ENCODE measurements at places on chromosomes 1 and 21.
A peak's percentile ranks its signal among the peaks of the same experiment; 100 is the strongest.

- no peaks in the 10 kb centered on the region for H3K27me3 ChIP-seq
- H3K36me3 ChIP-seq: peaks cover 13% of the 10 kb centered on the region
- H3K4me3 ChIP-seq: no peak overlapping the region
- no peaks in the 10 kb centered on the region for H3K4me1 ChIP-seq
These were observed 48.1 kb downstream of the CAMSAP2 start for GRCh38 chr1:200786788-200787187.

GRCh38 chr1:53728702-53729455 lies 10.1 kb downstream of the GLIS1 start:
- no peaks in the 10 kb centered on the region for H3K36me3 ChIP-seq
- H3K4me3 ChIP-seq: no peak overlapping the region
- no peaks in the 10 kb centered on the region for H3K27me3 ChIP-seq
- H3K4me1 ChIP-seq: no peaks in the 10 kb centered on the region
- DNase-seq: no peak

DNA sequence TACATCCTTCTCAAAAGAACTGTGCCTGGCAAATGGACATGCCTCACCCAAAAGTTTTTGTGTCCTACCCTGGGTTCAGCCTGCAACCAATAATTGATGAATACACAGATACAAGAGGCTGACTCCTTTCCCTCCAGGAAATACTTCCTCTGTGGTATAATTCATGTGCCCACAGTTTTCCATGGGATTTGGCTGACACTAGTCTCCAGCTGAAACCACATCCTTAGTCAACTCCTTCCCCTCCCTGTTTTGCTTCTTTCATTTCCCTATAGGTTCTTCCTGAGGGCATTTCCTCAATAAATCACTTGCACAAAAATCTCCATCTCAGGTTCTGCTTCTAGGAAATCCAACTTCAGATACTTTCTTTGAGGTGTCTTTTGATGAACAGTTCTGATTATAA lies 436.6 kb upstream of the C1orf87 start:
- H3K27ac ChIP-seq: no peak overlapping the region
- H3K27me3 ChIP-seq: no peaks in the 10 kb centered on the region
- no peak for DNase-seq

DNA sequence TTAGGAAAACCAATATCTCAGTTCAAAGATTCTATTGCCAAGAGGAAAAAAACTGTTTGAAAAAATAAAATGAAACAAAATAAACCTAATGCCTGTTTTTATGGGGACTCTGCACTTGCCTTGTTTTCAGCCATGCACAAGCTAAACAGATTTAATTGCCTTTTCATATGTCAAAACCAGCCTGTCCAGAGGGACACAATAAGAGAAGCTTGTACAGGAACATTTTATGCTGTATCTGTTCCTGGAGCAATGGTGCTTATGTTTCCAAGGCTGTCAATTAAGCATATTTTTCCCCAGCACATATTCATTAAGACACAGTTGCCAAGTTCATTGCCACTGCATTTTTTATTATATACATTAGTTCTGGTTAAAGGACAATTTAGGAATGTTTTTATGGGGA lies 470.9 kb downstream of the LRRIQ3 start:
- H3K4me3 ChIP-seq: no peak overlapping the region
- no peaks in the 10 kb centered on the region for H3K4me1 ChIP-seq
- H3K27me3 ChIP-seq: no peaks in the 10 kb centered on the region
- H3K27ac ChIP-seq: no peak overlapping the region

- no peaks in the 10 kb centered on the region for H3K36me3 ChIP-seq
- peak overlapping the region; percentile 56 for H3K27ac ChIP-seq
- no peak for DNase-seq
- H3K4me3 ChIP-seq: peak overlapping the region; percentile 59
- H3K27me3 ChIP-seq: peaks cover 30% of the 10 kb centered on the region
These were observed 88.4 kb downstream of the PRKAB2 start for GRCh38 chr1:147083919-147084272.

DNA sequence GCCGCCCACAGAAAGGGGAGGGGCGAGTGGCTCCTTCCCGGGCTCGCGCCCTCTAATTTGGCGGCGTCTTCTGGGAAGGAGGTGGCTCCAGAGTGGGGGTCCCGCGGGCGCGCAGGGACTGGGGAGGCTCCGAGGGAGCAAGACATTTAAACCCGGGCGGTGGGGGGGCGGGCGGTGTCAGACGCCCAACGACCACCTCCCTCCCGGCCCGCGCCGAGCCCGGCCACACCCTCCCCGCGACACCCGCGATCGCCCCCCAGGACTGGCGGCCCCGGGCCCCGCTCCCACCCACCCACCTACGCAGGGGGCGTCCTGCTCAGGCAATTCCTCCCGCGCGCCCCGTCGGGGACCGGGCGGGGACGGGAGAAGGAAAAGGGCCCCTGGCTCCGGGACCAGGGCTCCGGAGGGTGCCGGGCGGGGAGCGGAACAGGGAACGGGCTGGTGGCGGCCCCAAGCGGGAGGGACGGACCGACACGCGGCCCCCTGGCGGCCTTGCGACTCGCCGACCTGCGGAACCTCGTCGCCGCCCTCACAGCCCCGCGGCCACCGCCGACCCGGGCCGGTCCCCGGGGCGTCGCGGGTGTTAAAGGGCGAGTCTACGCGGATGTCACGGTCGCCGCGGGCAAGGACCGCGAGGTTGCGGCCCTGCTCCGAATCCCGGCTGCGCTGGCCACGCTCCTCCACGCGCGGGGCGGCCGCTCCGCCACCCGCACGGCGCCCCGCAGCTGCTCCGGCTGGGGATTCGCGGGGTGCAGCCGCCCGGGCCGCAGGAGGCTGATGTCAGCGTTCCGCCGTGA lies 94.0 kb upstream of the FMN2 start:
- H3K27me3 ChIP-seq: peaks cover 43% of the 10 kb centered on the region
- no peaks in the 10 kb centered on the region for H3K36me3 ChIP-seq
- no peak overlapping the region for H3K27ac ChIP-seq
- no peak for DNase-seq
- H3K4me3 ChIP-seq: no peak overlapping the region
- H3K4me1 ChIP-seq: peaks cover 8% of the 10 kb centered on the region

- DNase-seq: no peak
- H3K4me1 ChIP-seq: peaks cover 2% of the 10 kb centered on the region
- H3K27ac ChIP-seq: no peak overlapping the region
- no peaks in the 10 kb centered on the region for H3K36me3 ChIP-seq
These were observed 8.4 kb downstream of the EXTL1 start for GRCh38 chr1:26029864-26030481.

DNA sequence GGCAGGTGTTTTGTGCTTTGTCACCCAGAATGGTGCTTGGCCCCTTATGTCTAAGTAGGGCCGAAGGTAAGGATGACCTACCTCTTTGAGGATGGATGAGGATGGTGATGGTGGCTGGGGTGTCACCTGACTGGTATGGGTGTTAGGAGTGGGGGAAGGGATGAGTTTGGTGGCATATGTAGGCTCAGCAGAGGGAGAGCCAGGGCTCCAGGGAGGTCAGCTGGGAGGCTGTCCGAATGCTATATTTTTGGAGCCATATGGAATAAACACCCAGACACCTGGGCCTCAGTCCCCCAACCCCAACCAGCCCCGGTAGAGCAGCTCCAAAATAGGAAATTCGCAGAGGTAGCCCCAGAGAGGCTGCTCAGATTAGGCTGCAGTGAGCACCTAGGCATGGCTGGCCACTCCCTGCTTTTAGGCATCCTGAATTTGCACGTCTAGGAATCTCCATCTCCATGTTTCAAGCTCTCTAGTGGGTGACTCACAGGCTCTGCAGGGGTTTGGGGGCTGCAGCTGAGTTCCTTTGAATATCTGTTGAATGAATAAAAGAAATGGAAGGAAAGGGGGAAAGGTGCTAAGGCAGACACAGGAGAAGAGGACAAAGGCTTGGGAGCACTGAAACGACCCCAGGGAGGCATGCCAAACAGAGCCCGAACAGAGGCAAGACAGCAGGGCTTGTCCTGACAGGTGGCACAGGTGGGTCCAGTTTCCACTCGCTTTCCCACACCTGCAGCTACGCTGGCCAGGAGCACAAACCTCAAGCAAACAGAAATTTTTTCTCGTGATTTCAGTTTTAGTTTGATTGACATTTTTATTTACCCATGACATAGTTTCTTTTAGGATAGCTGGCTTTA lies 135.3 kb upstream of the EDN2 start:
- no peaks in the 10 kb centered on the region for H3K27me3 ChIP-seq
- no peak overlapping the region for H3K27ac ChIP-seq
- DNase-seq: peak; percentile 15
- H3K36me3 ChIP-seq: no peaks in the 10 kb centered on the region
- H3K4me3 ChIP-seq: no peak overlapping the region

GRCh38 chr1:61043010-61043820 lies 39.1 kb upstream of the NFIA start:
- no peaks in the 10 kb centered on the region for H3K27me3 ChIP-seq
- peak overlapping the region; percentile 55 for H3K4me3 ChIP-seq
- DNase-seq: peak; percentile 93
- no peaks in the 10 kb centered on the region for H3K36me3 ChIP-seq
- H3K27ac ChIP-seq: peak overlapping the region; percentile 81
- H3K4me1 ChIP-seq: no peaks in the 10 kb centered on the region

GRCh38 chr1:42737257-42737656 lies 2.8 kb downstream of the CLDN19 start:
- DNase-seq: no peak
- H3K4me3 ChIP-seq: no peak overlapping the region
- no peaks in the 10 kb centered on the region for H3K36me3 ChIP-seq
- no peaks in the 10 kb centered on the region for H3K4me1 ChIP-seq
- no peak overlapping the region for H3K27ac ChIP-seq

DNA sequence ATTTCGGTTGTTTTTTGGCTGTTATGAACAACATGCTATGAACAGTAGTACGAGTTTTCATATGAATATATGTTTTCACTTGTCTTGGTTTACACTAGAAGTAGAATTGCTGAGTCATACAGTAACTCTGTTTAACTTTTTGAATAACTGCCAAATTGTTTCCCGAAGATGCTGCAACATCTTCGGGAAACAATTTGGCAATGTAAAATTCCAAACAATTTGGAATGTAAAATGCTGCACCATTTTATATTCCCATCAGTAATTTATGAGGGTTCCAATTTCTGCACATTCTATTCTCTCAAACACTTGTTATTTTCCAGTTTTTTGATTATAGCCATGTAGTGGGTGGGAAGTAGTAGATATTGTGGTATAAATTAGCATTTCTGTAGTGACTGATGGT lies 11.6 kb downstream of the PCBP3 start:
- no peaks in the 10 kb centered on the region for H3K36me3 ChIP-seq
- peaks cover 24% of the 10 kb centered on the region for H3K27me3 ChIP-seq
- no peaks in the 10 kb centered on the region for H3K4me1 ChIP-seq
- no peak overlapping the region for H3K4me3 ChIP-seq
- no peak overlapping the region for H3K27ac ChIP-seq

- H3K4me1 ChIP-seq: no peaks in the 10 kb centered on the region
- no peaks in the 10 kb centered on the region for H3K36me3 ChIP-seq
- H3K4me3 ChIP-seq: no peak overlapping the region
These were observed 80.9 kb downstream of the PCBP3 start for GRCh38 chr21:45724345-45724961.

DNA sequence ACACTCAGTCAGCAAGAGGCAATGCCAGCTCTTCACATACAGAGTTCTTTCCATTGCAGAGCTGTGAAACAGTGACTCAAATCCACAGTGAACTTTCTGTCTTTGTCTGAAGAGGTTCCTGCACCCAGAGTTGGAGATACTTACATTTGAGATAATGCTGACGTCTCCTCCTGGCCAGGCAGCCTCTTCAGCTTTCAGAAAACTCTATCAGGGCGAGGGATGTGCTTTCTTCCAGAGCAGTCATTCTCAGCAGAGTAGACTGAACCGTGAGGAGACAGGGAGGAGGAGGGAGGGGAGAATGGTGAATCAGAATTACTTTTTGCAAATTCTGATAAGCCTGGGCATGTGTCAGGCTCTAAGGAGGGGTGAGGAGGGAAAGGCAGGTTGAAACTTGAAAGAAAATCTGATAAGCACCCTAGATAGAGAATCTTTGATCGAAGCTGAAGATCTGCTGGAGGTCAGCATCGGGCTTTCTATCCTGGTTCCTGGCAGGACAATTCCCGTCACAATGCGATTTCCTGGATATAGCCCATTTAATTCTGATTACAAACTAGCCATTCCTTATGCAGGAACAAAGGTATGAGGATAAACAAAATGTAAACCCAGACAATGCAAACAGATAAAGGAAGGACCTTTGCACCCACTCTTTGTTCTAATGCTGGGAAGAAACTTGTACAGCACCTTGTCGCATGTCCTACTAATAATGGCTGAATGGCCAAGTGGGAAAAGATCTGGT lies 18.9 kb upstream of the NID1 start:
- H3K4me3 ChIP-seq: no peak overlapping the region
- H3K36me3 ChIP-seq: no peaks in the 10 kb centered on the region
- no peaks in the 10 kb centered on the region for H3K4me1 ChIP-seq
- H3K27ac ChIP-seq: no peak overlapping the region
- no peaks in the 10 kb centered on the region for H3K27me3 ChIP-seq

DNA sequence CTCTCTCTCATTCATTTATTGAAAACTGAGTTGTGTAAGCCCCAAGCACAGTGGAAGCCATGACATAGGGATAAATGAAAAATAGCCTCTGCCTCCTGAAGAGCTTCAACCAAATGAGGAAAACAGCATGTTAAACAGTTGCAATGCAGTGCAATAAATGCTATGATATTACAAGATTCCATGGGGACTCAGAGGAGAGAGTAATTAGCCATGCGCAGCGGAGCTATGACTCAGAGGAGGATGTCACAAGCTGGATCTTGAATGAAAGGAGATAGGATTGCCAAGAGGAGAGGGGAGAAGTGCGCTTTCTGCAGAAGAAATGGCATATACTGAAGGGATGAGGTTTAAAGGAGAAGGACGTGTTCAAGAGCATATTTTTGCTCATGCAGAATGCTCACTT lies 231.3 kb upstream of the PLXNA2 start:
- no peak overlapping the region for H3K27ac ChIP-seq
- no peak overlapping the region for H3K4me3 ChIP-seq
- DNase-seq: no peak
- H3K27me3 ChIP-seq: no peaks in the 10 kb centered on the region

DNA sequence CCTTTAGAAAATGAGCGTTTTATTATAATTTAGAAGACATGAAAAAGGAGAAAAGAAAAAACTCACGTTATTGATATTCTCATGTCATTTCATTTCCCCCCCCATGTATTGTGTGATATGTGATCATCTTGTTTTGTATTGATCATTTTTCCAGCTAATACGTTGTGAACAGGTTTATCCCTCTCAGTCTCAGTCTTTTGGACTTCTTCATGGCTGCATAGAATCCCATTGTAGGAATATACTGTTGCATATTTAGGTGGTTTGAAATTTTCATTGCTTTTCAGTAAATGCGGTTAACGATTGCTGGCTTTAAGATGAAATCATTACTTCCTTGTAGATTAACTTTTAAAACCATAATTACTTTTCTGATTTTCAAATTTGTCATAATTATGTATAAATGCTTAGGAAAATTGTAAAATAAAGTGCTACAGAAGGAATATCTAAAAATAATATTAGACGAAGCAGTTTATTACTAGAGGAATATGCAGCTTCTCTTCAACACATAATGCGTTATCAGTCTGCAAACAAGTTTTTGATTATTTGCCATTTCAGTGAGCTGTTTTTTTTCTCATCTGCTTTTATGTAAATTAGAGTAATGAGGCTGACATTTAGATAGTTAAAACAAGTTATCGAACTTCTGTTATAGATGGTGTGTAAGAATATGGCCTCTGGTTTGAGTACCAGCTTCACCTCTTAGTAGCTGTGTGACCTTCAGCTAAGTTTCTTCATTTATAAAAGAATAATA lies 1.8 kb downstream of the SON start:
- H3K4me3 ChIP-seq: peak overlapping the region; percentile 86
- H3K27me3 ChIP-seq: no peaks in the 10 kb centered on the region
- peaks cover 12% of the 10 kb centered on the region for H3K4me1 ChIP-seq
- no peak for DNase-seq
- peaks cover 28% of the 10 kb centered on the region for H3K36me3 ChIP-seq

GRCh38 chr1:65163201-65163805 lies 15.3 kb downstream of the AK4 start:
- no peaks in the 10 kb centered on the region for H3K36me3 ChIP-seq
- no peak for DNase-seq
- H3K4me3 ChIP-seq: no peak overlapping the region
- no peaks in the 10 kb centered on the region for H3K27me3 ChIP-seq
